Adrenal gland (tissue), 19 donors: ENCODE measurements at places on chromosomes 13 and 19. TPM values are rescaled to one million over a fixed set of nuclear protein-coding genes. Genes with fewer than 3 reads are reported as not detected.

GRCh38 chr19:34676697-34677385 is at the start of gene SCGB2B2:
Gene SCGB2B2, minus strand, starts transcription at chr19:34677159. Its CDS starts 82,596 bp downstream, at chr19:34594563.
- DNase-seq: no peak

Gene MBD3L2
- not detected for polyA plus RNA-seq

GRCh38 chr19:1084024-1084868 is 10.9 kb downstream of the POLR2E start:
- DNase-seq: no peak

- DNase-seq: peak; percentile 77
Observed at GRCh38 chr19:18763674-18764590, 27.2 kb downstream of the COMP start.

Gene ZNF606
- 13.3 TPM for polyA plus RNA-seq

DNA sequence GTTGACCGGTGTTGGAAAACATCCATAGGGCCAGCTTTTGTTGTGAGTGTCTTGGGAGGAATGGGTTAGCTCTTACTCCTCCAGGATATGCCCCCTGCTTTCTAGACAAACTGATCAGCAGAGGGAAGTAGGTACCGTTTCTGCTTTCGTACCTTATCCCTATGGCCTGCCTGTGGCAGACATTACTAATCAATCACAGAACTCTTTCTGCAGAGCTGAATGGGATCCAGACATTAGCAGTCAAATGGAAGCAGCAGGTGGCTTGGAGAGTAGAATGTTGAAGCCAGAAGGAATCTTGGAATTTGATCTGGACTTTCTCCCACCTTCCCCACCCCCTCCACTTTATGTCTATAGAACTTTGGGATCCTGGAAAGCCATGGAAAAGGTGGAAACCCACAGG is 17.1 kb downstream of the NWD1 start:
- no peak for DNase-seq

DNA sequence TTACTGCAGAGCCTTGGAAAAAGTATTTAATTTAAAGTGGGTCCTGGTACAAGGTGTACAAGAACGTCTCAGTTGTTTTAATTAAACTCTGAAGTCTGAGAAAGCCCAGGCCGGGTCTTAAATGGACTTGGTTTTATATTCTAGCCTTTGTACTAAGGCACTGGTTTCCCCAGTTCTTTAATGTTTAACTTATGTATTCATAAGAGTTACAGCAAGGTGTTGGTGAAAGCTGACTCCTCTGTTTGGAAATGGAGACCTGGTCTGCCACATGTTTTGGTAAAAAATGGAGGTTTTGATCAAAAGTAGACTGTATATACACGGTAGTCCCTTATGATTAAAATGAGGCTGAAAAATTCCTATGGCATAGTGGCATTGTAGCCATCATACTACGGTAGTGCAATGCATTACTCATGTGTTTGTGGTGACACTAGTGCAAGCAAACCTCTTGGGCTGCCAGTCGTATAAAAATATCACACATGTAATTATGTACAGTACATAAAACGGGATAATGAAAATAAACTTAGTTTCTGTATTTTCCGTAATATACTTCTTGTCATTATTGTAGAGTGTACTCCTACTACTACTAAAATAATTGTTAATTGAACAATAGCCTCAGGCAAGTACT is 883.4 kb upstream of the SPRY2 start:
- no peak for DNase-seq

- peak; percentile 77 for DNase-seq
Observed at GRCh38 chr19:49506575-49507105, 5.8 kb upstream of the FCGRT start.

Gene FCER2
- 2.6 TPM for polyA plus RNA-seq

- DNase-seq: peak; percentile 31
Observed at GRCh38 chr13:53782488-53782961, 753.9 kb downstream of the OLFM4 start.

DNA sequence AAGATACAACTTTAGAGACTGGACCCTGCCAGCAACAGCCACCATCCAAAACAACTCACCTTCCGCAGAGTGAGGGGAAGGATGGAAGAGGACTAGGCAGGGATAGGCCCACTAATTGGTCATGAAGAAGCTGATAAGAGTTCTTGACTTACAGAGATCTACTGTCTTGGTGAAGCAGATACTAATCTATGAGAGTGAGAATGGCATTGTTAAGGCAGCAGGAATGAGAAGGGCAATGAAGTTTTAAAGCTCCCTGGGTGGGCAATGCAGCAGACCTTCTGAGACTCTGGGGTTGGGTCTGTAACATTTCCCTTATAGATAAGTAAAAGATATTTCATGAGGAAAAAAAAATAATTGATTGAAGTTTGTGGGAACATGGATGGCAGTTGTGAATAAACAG is 63.7 kb downstream of the KLF12 start:
- DNase-seq: no peak

Gene GFY
- polyA plus RNA-seq: not detected

DNA sequence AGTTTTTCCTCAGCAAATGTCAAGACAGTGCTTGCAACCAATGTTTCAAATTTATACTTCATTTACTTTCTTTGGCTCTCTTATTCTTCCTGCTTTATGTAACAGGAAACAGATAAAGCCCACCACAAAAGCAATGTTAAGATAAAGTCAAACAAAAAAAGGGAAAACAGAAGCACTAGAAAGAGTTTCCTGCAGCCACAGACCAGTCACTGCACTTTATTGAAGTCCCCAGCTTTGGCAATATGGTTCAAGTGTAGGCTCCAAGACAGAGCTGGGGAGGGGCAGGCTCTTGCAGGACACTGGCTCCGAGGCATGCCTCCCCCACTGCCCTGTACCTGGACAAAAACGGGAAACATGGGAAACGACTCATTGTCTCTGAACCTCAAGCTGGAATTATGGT is 15.3 kb upstream of the CDC16 start:
- DNase-seq: no peak

Gene MFSD12
- 18.5 TPM for polyA plus RNA-seq

DNA sequence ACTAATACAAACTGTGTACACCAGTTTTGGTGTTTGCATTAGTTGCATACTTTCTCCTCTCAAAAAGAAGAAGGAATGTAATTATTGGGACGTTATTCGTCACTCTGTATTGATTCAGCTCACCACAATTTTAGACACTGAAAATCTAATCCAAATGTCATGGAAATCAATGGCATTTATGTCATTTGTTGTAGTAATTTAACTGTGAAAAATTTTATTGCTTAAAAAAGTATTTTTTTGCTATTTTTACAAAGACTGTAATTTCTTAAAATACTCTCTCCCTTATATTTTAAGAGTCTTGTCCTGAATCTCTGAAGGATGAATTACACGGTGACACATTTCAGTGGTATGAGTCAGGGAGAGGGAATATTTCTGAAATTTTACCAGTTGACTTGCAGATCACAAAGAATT is 2117.6 kb downstream of the PCDH9 start:
- no peak for DNase-seq

Gene ILF3
- polyA plus RNA-seq: 219 TPM

Gene NLRP5
- not detected for polyA plus RNA-seq

Gene FOXO1
- 4.4 TPM for polyA plus RNA-seq

Gene PSG6
- not detected for polyA plus RNA-seq

- peak; percentile 64 for DNase-seq
Observed at GRCh38 chr13:24630851-24631620, 49.2 kb upstream of the ATP12A start.

DNA sequence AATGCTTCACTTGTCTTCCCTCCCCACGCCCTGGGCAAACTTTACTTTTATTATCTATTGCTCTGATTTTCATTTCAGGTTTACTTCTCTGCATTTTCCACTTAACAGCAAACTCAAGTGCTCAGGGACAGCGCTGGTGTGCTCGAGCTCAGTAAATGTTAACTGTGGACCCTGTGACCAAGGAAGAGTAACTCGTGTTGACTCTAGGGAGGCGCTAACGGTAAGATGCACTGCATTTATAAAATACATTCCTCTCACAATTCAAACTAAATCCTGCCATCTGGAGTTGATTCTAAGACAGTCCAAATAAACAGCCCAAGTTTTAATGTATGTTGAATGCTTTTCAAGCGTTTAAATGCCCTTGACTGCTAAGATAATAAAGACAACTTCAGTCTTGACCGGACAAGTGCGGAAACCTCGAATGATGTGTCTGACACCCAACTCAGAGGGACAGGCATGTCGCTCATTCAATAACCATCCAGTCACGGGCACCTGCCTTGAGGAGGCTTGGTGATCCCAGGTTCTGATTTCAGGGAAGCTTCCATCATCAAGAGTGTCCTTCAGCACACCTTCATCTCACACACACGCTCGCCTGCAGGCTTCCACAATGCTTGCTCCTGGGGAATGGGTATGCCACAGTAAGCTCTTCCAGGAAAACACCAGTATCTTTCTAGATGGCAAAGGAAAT is 93.2 kb downstream of the STK24 start:
- DNase-seq: no peak

DNA sequence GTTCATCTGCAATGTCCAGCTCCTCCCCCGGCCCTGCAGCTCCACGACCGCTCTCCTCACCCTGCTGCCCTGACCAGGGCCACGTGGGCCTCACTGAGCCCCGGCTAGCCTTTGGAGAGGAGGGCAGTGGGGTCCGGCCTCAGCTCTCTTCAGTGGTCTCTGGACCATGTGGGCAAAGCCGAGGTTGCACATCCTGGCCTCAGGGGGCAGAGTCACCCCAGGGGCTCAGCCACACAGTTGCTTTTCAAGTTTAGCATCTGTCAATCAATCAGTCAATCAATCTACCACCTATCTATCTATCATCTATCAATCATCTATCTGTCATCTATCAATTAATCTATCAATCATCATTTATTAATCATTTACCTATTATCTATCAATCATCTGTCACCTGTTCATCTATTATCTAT is 3.0 kb upstream of the DIRAS1 start:
- no peak for DNase-seq
